Foreskin fibroblast (primary cell): ENCODE measurements at places on chromosomes 1 and 21.
A peak's percentile ranks its signal among the peaks of the same experiment; 100 is the strongest.

- DNase-seq: no peak
These were observed 31.4 kb downstream of the SZRD1 start for GRCh38 chr1:16398371-16398953.

DNA sequence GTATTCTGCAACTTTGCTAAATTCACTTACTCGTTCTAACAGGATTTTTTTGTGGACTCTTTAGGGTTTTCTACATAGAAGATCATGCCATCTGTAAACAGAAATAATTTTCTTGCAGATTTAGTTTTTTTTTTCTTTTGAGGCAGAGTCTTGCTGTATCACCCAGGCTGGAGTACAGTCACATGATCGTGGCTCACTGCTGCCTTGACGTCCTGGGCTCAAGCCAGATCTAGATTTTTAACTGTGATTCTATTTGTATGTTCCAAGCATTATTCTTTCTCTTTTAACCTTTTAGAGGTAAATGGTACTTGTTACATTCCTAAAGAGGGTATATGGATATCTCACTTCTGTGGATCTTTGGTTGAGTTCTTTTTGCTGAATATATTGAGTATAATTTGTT lies 18.6 kb downstream of the FABP3 start:
- peak; percentile 36 for DNase-seq

- no peak for DNase-seq
These were observed 243 bp downstream of the ADAM15 start for GRCh38 chr1:155051342-155051776.

GRCh38 chr1:22808186-22808675 lies 97.6 kb downstream of the EPHB2 start:
- DNase-seq: peak; percentile 82

GRCh38 chr1:38097284-38097898 lies 50.8 kb upstream of the POU3F1 start:
- no peak for DNase-seq

DNA sequence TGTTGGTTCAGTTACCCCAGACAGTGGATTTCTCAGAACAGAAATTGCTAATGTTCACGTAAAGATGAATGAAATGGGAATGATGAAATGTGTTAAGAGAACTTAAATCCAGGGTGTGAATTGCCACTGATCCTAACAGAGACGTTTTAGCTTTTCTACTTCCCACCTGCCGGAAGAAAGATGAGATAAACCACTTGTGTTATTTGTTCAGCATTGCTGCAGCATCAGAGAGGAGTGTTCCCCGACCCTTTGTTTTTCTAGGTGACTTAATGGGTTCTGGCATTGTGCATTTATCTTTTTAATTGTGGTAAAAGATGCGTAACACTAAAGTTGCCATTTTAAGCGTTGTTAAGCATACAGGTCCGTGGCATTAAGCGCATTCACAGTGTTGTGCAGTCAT lies 122.3 kb downstream of the GALNT2 start:
- no peak for DNase-seq

GRCh38 chr1:156487862-156488261 lies 12.7 kb downstream of the MEF2D start:
- DNase-seq: no peak

DNA sequence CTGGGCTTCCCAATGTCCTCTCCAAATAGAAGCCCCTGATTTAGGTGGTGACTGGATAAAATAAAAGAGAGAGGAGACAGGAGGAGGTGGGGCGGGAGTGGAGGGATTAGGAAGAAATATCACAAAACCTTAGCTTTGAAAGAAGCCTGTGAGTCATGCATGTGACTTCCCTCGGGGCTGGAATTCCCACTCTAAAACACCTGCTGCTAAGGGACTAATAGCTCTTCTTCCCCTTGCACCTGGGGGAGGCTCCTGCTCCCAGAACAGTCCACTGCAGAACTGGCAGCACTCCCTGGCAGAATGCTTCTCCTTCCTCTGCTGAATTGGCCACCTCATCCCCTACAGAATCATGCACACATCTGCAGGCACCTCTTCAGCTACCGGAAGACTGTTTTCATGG lies 207.2 kb downstream of the ATG4C start:
- no peak for DNase-seq
